ENCODE measurements at places on chromosomes 3 and 15. TPM values are rescaled to one million over a fixed set of nuclear protein-coding genes. Genes with fewer than 3 reads are reported as not detected.

Gene AGBL1
- total RNA-seq: not detected

DNA sequence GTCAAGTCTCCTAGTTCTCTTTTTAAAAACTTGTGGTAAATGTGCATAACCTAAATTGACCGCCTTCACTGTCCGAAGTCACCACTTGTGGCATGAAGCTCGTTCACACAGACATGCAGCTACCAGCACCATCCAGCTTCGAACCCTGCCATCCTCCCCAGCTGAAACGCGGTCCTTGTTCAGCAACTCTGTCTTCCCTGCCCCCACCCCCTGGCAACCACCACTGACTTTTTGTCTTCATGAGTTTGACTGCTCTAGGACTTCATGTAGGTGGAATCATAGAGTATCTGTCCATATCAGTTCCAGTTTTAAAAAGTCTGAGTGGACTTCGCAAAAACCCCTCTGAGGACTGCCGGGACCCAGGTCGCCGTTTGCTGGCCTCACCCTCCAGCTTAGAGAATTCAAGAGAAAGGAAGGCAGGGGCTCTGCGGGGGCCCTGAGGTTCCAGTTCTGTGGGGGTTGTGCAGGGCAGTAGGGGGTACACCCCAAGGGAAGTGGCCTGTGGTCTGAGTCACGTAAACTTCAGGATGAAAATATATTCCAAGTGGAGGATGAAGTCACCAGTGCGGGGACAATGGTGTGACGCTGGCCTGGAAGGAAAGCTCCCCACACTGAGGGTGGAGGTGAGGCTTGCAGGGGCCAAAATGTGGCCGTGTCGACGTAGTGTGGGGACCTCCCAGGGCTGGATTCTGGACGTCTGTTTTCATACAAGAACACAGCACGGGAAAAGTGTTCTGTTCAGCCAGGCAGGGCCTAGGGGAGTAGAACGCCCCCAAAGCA lies 67.6 kb downstream of the ABTB1 start:
- DNase-seq: no peak

DNA sequence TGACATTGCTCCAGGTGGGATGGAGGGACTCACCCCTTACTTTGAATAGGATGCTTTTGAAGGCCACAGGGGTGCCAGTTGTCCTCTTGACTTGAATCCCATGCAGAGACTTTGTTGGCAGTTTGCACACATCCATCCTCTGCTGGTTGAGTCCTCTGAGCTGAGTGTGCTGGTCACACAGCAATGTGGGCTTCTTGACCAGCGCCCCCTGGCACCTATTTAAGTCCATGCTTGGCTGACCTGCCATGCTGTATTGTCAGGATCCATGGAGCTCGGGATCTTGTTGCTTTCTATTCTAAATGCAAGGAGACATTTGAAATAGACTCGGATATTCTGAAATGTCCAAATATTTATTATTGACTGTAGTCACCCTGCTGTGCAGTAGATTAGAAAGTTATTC lies 19.8 kb downstream of the RAB7A start:
- no peak for DNase-seq

DNA sequence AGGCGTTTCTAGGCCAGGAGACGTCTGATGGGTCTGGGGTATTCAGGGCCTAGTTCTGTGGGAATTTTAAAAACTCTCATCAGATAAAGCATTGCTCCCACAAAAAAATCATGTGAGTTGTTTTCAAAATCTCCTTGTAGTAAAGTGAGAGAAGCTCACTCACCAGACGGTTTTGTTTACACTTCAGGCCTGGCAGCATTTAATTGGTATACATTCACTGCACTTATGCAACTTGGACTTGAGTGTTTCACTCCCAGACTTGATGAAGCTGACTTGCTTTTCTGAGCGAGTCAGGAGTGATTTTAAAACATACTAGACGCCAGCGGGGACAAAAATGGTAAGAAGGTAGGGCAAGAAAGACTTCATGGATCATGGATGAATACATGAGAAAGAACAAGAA lies 75.2 kb downstream of the SLCO3A1 start:
- DNase-seq: no peak

Gene MUC20
- total RNA-seq: 3.6 TPM

Gene GRK7
- not detected for total RNA-seq

Gene APH1B
- total RNA-seq: 5.6 TPM

DNA sequence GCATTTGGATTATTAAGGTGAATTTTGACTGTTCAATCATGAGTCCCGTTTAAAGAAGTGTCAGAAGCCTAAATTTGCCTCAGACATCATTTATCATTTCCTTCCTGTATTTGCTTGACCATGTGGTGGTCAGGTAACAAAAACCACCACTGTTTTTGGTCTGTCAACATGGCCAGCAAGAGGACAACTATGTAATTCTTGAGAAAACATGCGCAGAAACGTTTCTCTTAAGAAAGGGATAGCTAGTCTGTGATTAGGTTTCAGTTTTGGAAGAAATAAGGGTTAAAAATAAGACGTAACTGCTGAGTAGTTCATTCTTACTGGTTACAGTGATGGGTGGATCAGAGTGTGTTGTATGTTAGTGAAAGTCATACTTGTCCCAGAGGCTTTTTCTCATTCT lies 204.5 kb downstream of the AKAP13 start:
- no peak for DNase-seq

DNA sequence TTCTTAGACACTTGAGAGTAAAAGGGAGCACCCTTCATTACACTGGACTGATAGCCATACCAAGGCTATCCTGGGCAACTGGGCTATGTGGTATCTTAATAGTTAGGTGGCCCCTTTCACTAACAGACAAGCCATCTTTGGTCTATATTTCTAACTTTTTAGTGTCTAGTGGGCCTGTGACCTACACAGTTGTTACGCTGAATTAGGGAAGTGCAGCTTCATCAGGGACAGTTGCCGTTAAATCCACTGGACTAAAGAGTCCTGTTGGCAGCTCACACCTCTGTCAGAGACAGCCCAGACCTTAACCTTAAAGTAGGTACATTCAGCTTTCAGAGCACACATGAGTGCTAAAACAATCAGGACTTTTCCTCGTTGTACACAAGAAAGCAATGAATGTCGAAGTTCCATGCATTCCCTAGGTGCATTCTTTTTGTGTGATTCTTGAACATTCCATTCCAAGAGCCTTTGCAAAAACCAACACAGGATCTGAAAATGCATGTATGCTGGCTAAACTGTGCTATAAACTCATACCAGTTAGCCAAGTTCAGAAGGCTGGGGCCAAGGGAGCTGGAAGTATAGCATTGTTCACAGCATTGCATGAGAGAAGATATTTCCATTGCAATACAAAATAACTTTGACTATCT lies 230.2 kb upstream of the EIF1B start:
- DNase-seq: no peak

GRCh38 chr3:169769287-169770181 lies at the start of gene ACTRT3:
ACTRT3 (minus strand) TSS chr3:169769561; CDS start chr3:169769520, 41 bp downstream.
- peak; percentile 84 for DNase-seq

DNA sequence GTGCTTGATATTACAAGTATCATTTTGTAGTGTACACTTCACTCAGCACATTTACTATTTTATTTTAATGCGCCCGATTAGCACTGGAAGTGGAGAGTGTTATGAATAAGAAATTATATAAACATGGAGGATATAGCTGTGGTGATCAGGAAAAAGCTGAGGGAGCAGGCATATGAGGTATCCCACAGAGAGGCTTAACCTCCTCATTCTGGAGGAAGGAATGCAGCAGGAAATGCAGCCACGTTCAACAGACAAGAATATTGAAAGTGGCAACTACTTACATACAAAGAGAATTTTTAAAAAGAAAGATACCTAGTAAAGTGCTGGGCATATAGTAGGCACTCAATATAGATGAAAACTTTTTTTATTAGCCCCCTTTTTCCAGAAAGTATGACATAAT lies 166.0 kb upstream of the SATB1 start:
- DNase-seq: no peak

GRCh38 chr15:41183581-41183980 lies 47.0 kb downstream of the EXD1 start:
- no peak for DNase-seq

GRCh38 chr3:107987036-107987939 lies 103.5 kb downstream of the CD47 start:
- DNase-seq: peak; percentile 73

DNA sequence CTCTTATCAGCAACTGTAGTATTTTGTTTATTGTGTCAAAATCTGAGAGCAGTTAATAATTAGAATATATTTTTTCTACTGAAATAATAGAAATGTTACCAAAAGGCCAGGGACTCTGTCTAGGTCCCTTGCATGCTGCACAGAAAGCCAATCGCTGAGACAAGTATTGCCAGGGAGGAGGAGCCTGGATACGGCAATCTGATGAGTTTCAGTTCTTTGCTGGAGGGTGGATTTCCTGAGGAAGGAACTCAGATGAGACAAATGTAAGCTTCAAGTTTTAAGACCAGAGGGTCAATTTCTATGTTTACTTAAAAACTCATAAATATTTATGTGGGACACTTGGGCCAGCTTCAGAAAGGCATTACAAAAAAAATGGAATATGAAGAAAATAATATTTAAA lies 252.2 kb downstream of the GABRG3 start:
- no peak for DNase-seq

Gene NR1I2
- total RNA-seq: 0.12 TPM

- no peak for DNase-seq
Observed at GRCh38 chr3:62955126-62955525, 79.9 kb upstream of the CADPS start.

GRCh38 chr15:77921664-77922063 lies 155.8 kb downstream of the TBC1D2B start:
- no peak for DNase-seq

DNA sequence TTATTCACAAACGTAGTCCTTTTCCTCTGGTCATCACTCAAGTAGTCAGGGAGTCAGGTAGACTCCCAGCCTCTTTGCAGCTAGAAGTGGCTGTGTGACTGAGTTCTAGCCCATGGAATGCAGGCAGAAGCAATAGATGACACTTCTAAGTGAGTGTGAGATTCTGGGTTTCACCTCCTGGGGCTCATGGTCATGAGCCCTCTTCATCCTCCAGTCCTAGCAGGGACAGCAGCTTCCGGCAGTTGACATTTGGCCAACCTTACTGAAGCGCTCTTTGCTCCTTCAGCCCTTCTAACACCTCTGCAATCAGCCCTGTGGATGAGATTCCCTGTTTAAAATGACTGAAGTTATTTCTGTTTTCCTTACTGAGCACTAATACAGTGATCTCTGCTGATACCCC lies 21.8 kb downstream of the SLC12A8 start:
- no peak for DNase-seq

GRCh38 chr3:31529421-31529820 lies 3.3 kb upstream of the STT3B start:
- DNase-seq: no peak

Gene CAMK1
- 11.7 TPM for total RNA-seq

Gene SYNPR
- total RNA-seq: not detected

- DNase-seq: no peak
Observed at GRCh38 chr3:134938029-134938525, 143.0 kb downstream of the EPHB1 start.

DNA sequence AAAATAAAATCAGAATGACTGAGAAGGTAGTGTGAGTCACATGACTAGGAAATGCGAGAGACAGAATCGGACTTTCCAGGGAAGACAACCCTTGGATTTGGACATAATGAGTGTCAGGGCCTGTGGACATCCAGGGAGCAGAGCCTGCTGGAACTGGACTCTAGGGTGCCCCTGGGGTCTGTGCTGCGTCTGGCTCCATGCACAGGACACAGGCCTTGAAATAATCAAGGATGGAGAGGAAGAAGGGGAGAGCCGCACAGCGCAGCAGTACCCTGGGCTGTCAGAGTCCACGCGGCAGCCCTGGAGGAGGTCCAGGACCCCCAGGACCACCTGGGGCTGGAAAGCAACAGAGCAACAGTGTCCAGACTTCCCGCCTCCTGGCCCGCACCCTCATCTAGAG lies 173.7 kb downstream of the PDE8A start:
- DNase-seq: no peak

Gene FBXO40
- 228 TPM for total RNA-seq

GRCh38 chr3:175914785-175915184 lies 1055.7 kb downstream of the NAALADL2 start:
- no peak for DNase-seq

Gene KCNH8
- total RNA-seq: 0.05 TPM

GRCh38 chr3:35664460-35664919 lies 25.2 kb downstream of the ARPP21 start:
- peak; percentile 74 for DNase-seq

DNA sequence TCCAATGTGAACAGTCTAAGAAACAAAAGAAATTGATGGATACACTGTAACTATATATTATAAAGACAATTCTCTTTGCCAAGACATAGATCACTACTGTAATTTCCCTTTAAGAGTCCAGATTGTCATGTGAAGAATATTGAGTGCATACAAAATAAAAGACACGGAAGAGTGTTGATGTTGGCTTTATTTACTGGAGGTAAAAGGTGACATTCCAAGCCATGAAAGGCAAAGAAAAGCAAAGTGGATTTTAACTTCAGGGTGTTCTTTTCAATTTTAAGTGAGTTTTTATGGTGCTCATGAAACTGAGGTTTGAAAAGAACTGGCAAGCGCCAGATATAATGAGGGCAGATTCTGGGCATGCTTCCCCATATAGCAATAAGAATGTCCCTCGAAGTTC lies 529.3 kb downstream of the MECOM start:
- DNase-seq: no peak

Gene ANKRD34C
- total RNA-seq: not detected

- peak; percentile 63 for DNase-seq
Observed at GRCh38 chr3:41198526-41198925, 779 bp upstream of the CTNNB1 start.

Gene BTLA
- not detected for total RNA-seq

Gene PRRT3
- total RNA-seq: 0.35 TPM

DNA sequence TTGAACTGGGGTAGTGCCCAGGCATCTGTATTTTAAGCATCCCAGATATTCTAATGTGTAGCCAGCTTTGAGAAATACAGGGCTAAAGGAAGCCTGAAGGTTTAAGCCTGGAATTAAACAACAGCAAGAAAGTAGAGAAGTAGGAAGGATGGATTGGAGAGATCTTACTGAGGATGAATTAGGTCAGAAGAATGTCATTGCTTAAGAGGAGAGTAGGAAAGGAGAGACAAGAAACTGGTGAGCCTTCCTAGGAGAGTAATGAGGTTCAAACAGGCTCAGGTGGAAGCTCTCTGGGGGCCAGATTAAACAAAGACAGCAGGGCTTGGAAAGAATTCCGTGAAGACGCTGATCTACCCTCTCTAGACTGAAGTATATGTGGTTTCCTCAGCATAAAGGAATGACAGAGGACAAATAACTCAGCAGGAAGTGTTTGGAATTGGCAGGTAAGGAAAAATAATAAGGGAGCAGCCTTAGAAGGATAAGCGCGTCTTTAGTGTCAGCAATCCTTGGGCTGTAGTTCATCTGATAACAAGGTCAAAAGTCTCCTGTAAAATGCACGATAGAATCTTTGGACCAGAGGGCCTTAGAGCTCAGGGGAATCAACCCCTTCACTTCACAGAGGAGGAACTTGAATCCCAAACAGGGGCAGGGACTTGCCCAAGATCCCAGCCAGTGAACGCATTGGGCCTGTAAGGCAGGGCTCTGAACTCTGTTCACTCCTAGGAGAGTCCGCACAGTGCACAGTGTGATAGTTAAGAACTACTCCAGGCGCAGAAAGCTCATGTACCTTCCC lies 90.9 kb downstream of the TP63 start:
- DNase-seq: no peak

- peak; percentile 69 for DNase-seq
Observed at GRCh38 chr15:101578443-101578894, 73.7 kb downstream of the TM2D3 start.

Gene HESX1
- total RNA-seq: 0.77 TPM

Gene ZNF660
- total RNA-seq: 0.92 TPM

Gene MASP1
- total RNA-seq: 51.9 TPM

Gene FAN1
- 26.3 TPM for total RNA-seq

Gene CYP19A1
- total RNA-seq: 0.55 TPM

Gene UBA7
- total RNA-seq: 26.7 TPM

Gene RLBP1
- total RNA-seq: not detected

- no peak for DNase-seq
Observed at GRCh38 chr3:59436164-59436958, 386.5 kb upstream of the CFAP20DC start.

Data from left ventricle myocardium superior (tissue), 1 donor.